ENCODE measurements at places on chromosomes 16 and 17.

DNA sequence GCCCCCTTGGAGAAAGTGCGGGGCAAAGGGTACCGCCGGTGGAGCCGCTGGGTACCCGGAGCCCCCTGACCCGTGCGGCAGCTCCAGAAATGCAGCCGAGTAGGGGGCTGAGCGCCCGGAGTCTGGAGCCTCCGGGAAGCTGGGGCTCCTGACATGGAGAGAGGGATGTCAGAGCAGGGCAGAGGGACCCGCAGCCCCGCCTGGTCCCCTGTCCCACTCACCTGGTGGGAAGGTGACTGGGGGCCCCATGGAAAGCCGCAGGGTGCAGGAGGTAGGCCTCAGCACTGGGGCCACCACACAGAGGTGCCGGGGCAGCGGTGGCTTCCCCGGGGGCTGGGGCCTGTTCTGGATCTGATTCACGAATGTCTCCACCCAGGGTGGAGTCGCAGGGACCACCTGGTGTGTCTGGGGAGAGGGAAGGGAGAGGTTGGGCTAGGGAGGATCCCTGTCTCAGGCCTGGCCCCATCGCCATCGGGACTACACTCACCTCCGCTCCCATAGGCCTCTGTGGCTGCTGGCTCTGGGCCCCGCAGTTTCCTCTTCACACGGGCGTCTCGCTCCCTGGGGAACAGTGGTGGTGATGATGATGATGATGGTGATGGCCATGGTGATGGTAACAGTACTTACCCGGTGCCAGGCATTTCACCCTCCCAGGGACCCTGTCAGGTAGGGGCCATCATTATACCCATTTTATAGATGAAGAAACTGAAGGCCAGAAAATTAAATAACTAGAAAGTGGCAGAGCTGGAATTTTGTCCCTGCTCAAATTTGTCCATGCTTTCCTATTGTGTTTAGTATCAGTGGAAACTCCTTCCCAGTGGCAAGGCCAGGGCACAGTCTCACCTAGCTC lies 5.2 kb downstream of the TBX6 start:
- no peak for DNase-seq

- no peak for DNase-seq
Measured at GRCh38 chr16:69057400-69058378, 47.8 kb upstream of the HAS3 start.

DNA sequence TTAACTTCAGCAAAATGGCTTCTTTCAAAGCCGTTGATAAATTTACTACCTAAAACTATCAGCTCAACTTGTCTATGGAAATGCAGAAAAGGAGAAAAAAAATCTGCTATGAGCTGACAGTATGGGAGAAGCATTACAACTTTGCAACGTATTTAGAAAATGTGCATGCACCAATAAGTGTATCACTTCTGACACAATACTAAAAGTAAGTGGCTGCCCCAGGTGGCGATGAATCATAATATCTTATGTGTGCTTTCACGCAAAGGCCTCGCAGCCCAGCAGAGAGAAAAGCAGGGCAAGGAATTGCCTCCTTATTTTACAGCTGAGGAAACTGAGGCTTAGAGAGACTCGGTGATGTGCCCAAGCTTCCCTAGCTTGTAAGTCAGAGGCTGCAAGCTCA lies 101.8 kb downstream of the SALL1 start:
- no peak for DNase-seq

GRCh38 chr17:38551121-38551520 lies 54.6 kb downstream of the SRCIN1 start:
- no peak for DNase-seq

DNA sequence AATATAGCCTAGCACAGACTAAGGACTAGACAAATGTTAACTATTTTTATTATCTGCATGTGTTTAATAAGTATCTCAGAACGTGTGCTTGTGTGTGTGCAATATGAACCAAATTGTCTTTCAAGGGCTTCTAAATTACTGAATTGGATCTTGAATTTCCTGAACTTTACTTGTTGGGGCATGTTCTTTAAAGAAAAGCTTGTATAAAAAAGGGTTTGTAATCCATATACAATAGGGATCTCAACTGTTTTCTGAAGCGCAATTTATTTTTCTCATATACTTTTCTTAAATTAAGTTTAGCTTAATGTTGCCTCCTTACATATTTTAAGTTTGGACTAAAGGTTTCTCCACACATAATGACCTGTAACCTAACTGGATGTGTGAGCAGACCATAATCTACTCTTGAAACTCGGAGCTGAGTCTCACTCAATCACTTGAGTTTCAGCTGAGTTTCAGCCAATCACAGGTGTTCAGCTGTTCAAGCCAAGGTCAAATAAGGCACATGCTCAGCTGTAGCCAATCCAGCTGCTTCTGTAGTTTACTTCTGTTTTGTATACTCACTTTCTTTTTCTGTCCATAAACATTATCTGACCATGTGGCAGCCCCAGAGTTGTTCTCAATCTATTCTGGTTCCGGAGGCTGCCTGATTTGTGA lies 72.3 kb downstream of the CDK5R1 start:
- DNase-seq = peak; percentile 26

- no peak for DNase-seq
Measured at GRCh38 chr16:14315683-14316320, 244.7 kb downstream of the MRTFB start.

- peak; percentile 53 for DNase-seq
Measured at GRCh38 chr17:21251337-21252010, 1.7 kb downstream of the NATD1 start.

DNA sequence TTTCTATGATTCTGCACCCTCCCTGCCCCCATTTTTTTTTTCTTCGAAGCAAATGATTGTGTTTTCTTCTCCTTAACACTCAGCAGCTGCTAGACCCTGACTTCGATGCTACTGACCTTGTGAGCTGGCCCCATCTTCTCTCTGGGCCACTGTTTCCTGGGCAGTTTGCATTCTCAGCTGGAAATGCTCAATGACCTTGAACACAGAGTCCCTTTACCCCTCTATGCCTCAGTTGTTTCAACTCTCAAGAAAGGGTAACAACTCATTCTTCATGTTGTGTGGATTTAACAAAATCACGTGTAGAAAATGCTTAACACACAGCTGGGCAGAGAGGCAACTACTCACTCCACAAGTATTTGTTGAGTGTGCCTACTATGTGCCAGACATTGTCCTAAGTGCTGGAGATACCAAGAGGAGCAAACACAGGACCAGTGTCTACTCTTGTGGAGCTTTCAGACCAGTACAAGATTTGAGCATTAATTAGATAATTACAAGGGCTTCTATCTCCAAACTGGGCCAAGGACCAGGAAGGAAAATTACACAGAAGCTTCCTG lies 66.2 kb downstream of the IQCK start:
- no peak for DNase-seq

DNA sequence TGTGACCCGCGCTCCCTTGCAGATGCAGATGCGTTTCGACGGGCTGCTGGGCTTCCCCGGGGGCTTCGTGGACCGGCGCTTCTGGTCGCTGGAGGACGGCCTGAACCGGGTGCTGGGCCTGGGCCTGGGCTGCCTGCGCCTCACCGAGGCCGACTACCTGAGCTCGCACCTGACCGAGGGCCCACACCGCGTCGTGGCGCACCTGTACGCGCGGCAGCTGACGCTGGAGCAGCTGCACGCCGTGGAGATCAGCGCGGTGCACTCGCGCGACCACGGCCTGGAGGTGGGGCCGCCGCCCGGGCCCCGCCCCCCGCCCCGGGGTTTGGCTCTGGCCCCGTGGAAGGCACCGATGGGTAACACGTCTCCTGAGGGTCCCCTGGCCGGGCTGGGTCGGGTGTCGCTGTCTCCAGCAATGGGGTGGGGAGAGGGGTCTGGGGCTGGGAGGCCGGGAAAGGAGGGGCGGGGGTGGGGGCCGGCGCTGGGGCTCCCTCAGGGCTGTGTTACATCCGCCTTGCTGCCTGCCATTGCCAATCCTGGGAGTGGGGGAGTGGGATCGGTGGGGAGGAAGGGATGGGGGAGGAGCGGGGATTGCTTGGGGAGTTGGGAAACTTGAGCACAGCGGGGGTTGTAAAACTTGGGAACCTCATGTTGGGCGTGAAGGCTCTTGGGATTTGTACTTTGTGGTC lies 737 bp downstream of the NUDT16L1 start:
- DNase-seq = peak; percentile 77

DNA sequence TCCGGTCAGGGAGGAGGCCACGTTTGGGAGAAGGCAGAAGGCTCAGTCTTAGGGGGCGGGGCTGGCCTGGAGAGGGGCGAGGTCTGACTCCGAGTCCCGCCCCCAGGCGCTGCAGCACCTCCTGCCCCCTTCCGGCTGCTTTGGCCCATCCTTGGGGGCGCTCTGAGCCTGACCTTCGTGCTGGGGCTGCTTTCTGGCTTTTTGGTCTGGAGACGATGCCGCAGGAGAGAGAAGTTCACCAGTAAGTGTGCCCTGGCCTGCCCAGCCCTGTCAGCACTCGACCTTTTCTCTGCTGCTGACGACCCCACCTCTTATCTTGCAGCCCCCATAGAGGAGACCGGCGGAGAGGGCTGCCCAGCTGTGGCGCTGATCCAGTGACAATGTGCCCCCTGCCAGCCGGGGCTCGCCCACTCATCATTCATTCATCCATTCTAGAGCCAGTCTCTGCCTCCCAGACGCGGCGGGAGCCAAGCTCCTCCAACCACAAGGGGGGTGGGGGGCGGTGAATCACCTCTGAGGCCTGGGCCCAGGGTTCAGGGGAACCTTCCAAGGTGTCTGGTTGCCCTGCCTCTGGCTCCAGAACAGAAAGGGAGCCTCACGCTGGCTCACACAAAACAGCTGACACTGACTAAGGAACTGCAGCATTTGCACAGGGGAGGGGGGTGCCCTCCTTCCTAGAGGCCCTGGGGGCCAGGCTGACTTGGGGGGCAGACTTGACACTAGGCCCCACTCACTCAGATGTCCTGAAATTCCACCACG lies 1.5 kb downstream of the TNFRSF12A start:
- DNase-seq = peak; percentile 95

- peak; percentile 92 for DNase-seq
Measured at GRCh38 chr17:1109606-1110540, 69.9 kb downstream of the ABR start.

- DNase-seq = no peak
Measured at GRCh38 chr16:8899709-8900317, 17.7 kb downstream of the LITAFD start.

GRCh38 chr17:68057531-68057952 lies 22.0 kb downstream of the KPNA2 start:
- peak; percentile 78 for DNase-seq

DNA sequence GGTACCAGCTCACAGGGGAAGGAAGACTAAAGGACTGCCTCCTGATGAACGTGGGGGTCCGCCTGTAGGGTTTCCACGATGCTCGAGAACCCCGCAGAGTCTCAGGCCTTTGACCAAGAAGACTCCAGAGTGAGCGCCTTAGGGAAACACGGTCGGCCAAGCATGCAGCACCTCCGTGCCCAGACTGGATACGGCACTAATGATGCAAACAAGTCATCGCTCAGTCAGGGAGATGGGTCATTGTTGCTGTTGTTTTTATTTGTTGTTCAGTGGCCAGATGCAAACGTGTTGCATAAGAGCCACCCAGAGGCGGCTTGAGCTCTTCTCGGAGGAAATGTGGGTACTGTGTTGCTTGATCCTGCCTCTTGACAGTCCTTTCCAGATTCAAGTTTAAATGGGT lies 19.3 kb upstream of the RBFOX3 start:
- DNase-seq = peak; percentile 34

- DNase-seq = no peak
Measured at GRCh38 chr16:86730086-86730485, 151.7 kb downstream of the FOXL1 start.

DNA sequence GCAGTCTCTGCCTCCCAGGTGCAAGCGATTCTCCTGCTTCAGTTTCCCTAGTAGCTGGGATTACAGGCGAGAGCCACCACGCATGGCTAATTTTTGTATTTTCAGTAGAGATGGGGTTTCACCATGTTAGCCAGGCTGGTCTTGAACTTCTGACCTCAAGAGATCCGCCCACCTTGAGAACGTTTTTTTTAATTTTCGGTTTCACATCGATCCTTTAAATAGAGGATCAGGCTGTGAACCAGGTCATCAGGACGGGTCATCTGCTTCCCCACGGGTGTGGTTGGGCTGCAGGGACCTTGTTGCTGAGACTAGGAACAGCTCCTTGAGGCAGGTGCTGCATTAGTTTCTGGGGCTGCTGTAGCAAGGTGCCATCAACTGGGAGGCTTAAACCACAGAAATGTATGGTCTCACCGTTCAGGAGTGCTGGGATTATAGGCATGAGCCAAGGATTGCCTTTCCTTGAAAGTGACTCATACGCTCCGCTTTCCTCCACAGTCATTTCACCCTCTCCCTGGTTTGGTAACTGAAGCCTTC lies 7.9 kb upstream of the NAGPA start:
- DNase-seq = no peak

DNA sequence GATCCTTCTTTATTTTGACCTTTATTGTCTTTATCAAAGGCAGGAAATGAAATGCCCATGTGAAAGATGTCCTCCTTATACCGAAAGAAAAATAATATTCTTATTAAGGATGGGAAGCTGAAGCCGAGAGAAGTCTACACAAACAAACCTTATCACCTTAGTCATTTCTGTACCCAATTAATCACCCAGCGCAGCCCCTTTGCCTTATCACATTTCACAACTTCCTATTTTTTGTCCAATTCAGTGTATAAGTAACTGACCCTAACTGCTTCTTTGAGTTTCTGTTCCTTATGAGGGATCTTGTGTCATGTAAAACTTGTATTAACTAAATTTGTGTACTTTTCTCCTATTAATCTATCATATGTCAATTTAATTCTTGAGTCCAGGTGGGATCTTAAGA lies 16.4 kb upstream of the CCL23 start:
- no peak for DNase-seq

- DNase-seq = peak; percentile 95
Measured at GRCh38 chr16:23694644-23695373, 16.1 kb downstream of the PLK1 start.

DNA sequence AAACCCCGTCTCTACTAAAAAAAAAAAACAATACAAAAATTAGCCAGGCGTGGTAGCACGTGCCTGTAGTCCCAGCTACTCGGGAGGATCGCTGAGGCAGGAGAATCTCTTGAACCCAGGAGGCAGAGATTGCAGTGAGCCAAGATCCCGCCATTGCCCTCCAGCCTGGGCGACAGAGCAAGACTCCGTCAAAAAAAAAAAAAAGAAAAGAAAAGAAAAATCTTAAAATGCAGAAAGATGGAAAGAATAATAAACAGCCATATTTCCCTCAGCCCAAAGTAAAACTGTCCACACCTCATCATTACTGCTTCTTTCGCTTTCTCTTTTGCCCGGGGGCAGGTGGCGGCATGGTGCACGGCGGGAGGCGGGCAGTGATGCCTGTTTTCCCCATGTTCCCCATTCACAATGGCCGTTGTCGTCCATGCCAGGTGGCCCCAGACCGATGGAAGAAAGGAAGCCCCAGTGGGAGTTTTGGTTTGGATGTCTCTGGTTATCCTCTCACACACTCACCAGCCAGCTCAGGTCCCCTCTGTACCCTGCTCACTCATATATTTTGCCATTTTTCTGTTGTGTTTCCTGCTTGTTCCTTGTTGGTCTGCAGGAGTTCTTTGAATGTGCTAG lies 37.0 kb upstream of the PEMT start:
- DNase-seq = no peak

GRCh38 chr17:72349491-72349995 lies 228.7 kb downstream of the SOX9 start:
- DNase-seq = no peak

GRCh38 chr16:83134638-83135037 lies 507.9 kb downstream of the CDH13 start:
- DNase-seq = no peak

GRCh38 chr17:74493331-74493833 lies 26.9 kb downstream of the CD300A start:
- peak; percentile 97 for DNase-seq
